ENCODE measurements at places on chromosomes 5 and 9. TPM values are rescaled to one million over a fixed set of nuclear protein-coding genes. Genes with fewer than 3 reads are reported as not detected.

GRCh38 chr9:126638571-126639132 lies 24.9 kb downstream of the LMX1B start:
- DNase-seq = no peak

- DNase-seq = no peak
Measured at GRCh38 chr5:170691657-170692056, 91.9 kb upstream of the GABRP start.

- peak; percentile 91 for DNase-seq
Measured at GRCh38 chr5:43042626-43043399, 2.7 kb upstream of the ANXA2R start.

DNA sequence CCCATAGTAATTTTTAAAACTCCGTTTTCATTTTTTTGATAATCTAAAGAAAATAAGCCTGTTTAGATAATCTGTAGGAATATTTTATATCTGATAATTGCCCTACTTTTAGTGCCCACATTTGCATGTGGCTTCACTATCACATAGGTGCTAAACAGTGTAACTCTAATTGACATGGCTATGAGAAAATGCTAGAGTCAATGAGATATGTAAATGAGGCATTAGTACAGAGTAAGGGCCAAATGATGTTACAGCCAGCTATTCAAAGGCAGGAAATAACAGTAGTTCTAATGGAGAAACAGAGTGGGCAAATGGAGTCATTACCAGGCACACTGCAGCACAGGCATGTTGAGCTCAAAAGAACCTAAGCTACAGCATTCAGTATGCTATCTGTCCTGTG lies 37.3 kb upstream of the GCNT4 start:
- no peak for DNase-seq

DNA sequence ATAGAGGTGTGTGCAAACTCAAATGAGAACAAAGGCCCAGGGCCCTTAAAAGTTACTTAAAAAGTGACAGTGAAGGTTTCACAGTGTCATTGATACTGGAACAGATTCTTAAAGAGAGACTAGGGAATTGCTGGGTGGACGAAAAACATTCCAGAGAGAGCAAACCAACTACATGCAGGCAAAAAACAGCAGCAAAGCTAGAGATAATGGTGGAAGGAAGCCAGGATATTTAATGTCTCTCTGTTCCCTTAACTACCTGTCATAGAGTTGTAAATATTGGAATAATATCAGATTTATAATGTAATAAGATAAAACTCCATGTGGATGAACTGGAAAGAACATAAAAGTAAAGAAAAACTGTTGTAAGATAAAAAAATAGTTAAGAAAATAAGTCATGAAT lies 508.6 kb downstream of the TAF11L14 start:
- DNase-seq = no peak

GRCh38 chr5:139926797-139927503 lies 116.1 kb downstream of the NRG2 start:
- peak; percentile 44 for DNase-seq

- no peak for DNase-seq
Measured at GRCh38 chr9:92680166-92681119, 10.5 kb upstream of the IPPK start.

DNA sequence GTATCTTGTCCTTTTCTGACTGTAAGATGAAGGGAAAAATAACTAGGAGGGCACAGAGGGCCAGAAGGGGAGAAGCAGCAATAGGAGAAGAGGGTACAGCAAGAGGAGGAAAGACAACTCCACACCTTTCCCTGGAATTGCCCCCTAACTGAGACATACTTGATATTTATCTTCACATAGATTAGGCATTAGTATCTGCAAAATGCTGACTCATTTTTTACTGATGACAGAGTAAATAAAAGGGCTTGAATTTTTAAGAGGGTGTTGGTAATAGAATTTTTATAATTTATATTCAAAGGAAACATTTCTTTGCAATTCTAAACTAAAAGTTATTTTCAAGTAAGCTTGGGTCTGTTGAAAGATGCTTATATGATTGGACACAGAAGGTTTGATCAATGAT lies 86.8 kb upstream of the PRRC1 start:
- DNase-seq = no peak

GRCh38 chr5:150021491-150022157 lies 21.1 kb downstream of the HMGXB3 start:
- DNase-seq = no peak

GRCh38 chr5:116441223-116441622 lies 133.4 kb downstream of the SEMA6A start:
- no peak for DNase-seq

DNA sequence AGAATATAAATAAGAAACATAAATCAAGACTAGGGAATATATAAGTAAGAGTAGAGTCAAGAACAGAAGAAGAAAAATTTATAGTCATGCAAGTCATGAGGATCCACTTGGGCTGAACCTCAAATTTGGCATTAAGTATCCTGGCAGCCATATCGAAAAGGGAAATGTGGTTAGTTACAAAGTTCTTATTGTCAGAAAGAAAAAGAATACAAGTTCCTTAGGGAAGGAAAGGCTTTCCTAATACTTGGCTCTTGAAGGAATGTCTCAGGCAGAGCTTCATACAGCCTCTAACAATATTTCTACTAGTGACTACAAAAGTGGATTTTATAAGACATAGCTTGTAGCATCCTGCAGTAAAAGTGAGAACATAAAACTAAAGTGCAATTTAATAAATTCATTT lies 45.4 kb downstream of the TMEM252 start:
- no peak for DNase-seq

DNA sequence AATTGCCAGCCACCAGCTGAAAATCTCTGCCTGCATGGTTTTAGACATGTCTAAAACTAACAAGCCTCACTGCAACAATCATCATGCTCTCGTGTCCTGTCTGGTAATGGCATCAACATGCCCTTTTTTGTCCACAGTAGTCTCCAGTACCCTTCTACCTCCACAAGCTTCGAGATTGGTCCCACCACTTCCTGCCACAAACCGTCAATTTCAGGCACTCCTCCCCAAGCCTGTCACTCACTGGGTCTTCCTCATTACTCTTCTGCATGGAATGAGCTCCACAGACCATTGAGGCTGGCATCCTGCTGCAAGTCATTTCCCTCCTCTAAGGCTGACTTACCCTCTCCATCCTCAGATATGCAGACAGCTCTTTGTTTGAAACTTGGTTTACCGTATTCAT lies 9.0 kb downstream of the LPAR1 start:
- DNase-seq = no peak

DNA sequence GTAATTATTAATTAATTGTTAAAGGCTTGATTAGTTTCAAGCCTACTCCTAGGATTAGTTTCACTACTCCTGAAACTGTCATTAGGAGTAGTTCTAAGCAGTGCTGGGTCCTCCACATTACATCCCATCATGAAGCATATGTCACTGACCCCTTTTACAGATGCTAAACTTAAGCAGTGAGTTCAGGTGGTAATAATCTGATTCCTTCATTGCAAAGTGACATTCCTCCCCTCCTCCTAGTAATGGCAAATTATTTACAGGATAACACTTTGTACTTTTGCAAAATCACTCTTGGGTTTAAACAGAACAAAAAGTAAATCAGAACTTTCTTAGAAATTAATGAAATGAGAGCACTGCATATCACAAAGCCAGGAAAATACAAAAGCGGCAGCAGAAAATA lies 52.4 kb downstream of the BAAT start:
- DNase-seq = no peak

- DNase-seq = no peak
Measured at GRCh38 chr9:116212986-116213692, 59.5 kb downstream of the PAPPA start.

- no peak for DNase-seq
Measured at GRCh38 chr5:169004551-169004950, 296.4 kb downstream of the SLIT3 start.

DNA sequence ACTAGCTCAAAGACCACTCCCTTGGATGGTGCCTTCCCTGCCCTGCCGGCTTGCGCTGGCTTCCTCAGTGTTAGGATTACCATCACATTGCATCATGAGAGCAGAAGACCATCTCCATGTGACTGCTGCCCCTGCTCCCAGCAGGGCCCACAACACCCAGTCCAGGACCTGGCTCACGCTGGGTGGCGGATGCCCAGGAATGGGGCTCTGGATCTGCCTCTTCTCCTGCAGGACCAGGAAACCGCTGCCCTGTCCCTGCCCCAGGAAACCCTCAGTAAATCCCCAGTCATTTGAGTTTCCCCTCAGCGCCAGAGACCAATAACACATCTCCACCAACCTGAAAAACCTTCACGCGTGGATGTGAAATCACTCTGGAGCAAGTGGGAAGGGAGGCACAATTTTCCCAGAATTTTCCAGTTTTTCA lies 3.3 kb upstream of the RNF44 start:
- DNase-seq = no peak

- DNase-seq = no peak
Measured at GRCh38 chr5:176447591-176447977, 601 bp upstream of the FAF2 start.

- no peak for DNase-seq
Measured at GRCh38 chr5:66757834-66758371, 161.7 kb downstream of the MAST4 start.

DNA sequence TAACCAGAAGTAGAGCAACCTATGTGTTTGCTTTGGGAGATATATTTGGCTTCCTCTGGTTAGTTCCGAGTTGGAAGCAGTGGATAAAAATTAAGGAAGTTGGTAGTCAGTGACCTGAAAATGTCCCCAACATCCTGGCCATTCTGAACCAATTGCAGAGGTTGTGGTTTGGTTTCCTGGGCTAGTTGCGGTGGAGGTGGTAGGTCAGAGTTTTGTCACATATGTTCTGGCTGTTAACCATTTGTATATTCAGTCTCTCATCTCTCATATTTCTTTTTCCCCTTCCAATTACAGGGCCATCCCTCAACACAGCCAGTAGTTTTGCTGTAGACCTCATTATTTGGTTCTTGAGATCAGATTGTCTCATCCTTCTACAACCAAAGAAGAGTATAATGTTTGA lies 1026.9 kb downstream of the PTPRD start:
- DNase-seq = no peak

DNA sequence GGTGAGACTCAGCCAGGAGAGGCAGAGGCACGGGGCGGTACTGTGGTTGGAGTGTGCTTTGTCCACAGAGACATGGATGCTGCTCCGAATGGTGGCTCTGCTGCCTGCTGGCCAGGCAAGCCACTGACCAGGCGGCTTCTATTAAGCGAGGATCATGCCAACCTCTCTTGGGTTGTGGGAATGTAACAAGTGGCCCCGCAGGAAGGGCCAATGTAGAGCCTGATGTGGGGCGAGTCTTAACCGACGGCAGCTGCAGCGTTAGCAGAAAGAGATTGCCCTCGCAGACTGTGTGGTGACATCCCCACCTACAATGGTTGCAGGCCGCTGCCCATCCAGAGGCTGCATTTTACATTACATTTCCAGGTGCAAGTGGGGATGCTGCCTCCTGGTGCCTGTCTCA lies 46.6 kb upstream of the SLC25A51 start:
- DNase-seq = no peak

GRCh38 chr5:2008851-2009629 lies 126.3 kb upstream of the IRX4 start:
- no peak for DNase-seq

GRCh38 chr9:34519321-34520020 lies 3.3 kb downstream of the ENHO start:
- no peak for DNase-seq

DNA sequence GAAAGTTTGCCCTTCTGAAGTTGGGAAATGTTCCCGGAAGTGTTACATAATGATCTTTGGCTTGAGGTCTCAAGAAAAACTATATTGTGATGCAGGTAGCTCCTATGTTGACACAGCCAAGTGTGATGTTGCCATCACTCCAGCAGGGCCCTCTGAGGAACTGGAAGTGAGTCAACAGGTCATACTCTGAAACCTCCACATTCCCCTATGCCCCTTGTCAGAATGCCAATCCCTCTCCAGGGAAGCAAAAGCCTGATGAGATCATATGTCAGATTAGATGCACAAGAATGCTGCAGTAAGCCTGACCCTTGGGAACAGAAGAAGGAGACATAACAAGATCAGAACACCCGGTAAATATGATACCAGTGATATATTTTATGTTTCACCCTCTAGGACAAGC lies 66.8 kb upstream of the ITGA2 start:
- DNase-seq = no peak

GRCh38 chr5:152568016-152568415 lies 162.9 kb upstream of the NMUR2 start:
- DNase-seq = no peak

- no peak for DNase-seq
Measured at GRCh38 chr5:33611877-33612276, 171.1 kb downstream of the TARS1 start.

DNA sequence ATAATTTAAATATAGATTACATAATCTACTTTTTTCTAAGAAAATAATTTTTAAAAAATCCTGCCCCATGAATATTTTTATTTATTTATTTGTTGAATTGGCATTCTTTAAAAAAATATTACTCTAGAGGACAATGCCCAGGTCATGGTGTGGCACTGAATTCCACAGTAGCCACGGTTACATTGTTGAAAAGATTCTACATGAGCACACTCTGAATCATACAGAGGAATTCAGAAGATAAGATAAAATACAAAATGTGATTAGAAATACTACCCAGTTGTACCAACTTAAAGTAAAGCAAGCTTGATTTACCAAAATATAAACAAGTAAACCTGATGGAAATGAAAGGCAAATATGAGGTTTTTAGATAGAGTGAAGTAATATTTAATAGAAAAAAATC lies 183.7 kb downstream of the HCN1 start:
- DNase-seq = no peak

The SLC1A3 gene
- not detected for total RNA-seq

The PROB1 gene
- total RNA-seq = 9.2 TPM

The OR13C3 gene
- total RNA-seq = not detected

The TRAF1 gene
- total RNA-seq = 164 TPM

The OLFML2A gene
- not detected for total RNA-seq

The RMRP gene
- total RNA-seq = 5,949 TPM

The OGN gene
- not detected for total RNA-seq

The LECT2 gene
- not detected for total RNA-seq

The ERCC6L2 gene
- 32.1 TPM for total RNA-seq

The ANKDD1B gene
- 0.40 TPM for total RNA-seq

The POU5F2 gene
- total RNA-seq = 1.1 TPM

The SERF1A gene
- total RNA-seq = 7.3 TPM
